ENCODE measurements at places on chromosomes 5 and 9.

- DNase-seq = no peak
These were observed 214.3 kb downstream of the TRIO start for GRCh38 chr5:14357441-14357840.

DNA sequence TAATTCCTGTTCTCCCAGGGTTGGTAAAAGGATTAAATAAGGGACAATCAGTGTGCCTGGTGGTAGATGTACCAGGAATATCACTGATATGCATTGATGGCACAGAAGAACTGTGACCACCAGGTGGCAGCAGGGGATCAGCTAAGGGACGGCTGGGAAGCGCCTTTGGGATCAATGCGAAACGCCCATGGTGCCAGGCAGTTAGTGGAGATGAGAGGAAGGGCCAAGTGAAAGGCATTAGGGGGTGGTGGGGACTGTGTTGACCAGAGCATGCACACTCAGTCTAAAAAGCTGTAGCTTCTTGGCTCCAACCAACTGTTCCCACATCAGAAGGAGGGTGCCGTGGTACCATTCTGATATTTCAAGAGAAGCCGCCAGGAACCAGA lies 55.6 kb downstream of the ARHGEF37 start:
- DNase-seq = peak; percentile 34

GRCh38 chr5:52863715-52864290 lies 76.1 kb downstream of the ITGA1 start:
- DNase-seq = no peak

DNA sequence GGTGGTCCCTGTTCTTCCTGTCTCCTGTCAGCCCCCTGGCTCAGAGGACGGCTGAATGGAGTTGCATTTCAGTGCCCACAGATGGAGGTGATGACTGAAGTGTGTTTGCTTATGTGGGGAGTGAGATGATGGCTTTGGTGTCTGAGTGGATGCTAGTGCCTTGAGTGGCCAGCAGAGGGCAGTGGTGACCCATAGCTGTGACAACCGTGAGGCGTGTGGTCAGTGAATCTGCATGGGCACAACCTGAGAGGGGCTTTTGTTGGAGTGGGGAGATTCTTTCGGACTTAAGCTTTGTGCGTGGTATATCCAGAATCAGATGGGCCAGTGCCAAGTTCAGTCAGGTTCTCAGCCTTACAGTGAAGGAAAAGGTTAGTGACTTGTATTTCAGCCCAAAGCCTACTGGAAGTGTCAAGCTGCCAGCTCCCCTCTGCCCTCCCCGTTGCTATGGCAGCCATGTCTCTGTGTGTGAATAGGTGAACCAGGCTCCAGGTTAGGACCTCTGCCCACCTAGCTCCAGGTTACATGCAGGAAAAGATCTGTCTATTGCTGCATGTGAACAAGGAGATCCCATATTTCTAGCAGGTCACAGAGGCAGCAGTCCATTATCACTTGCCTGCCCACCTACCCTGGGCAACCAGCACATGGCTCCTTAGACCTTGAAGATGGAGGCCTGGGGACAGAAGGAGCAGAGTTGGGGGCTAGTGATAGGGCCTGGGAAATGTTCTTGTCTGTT lies 14.7 kb upstream of the CXXC5 start:
- DNase-seq = peak; percentile 64

DNA sequence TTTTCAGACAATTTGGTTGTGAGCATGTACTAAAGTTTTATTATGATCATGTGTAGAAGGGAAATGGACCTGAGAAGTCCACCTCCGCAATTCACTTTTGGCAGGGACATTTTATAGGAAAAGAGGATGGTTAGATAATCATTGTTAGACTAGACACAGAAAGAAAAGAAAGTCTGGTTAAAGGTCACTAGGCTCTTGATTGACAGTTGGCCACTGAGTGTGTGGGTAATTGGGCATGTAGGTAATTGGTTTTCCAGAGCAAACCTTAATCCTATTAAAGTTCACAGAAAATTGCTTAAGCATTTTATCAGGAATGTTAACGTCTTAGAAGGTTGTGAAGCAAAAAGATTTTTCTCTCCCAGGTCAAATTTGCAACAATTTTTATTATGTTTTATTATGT lies 158.5 kb upstream of the CLINT1 start:
- DNase-seq = no peak

- no peak for DNase-seq
These were observed 63.8 kb downstream of the ANGPTL2 start for GRCh38 chr9:127058645-127059021.

DNA sequence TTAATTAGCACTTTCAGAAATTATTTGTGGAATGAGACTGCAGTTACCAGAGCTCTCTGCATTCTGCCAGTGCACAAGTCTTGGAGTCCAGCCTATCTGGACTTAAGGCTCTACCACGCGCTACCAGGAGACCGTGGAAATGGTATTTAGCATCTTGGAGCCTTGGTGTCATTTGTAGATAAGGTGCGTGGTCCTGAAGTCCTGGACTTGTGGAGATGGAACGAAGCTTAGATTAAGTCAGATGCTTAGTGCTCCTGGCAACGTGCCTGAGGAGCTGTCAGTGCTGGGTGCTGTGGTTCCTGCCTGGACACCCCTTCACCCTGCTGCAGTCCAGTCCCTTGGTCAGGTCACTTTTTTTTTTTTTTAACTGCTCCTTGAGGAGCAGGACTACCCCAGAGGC lies 59.7 kb downstream of the RCL1 start:
- no peak for DNase-seq

- no peak for DNase-seq
These were observed 1.3 kb downstream of the MIGA2 start for GRCh38 chr9:129037767-129038098.

DNA sequence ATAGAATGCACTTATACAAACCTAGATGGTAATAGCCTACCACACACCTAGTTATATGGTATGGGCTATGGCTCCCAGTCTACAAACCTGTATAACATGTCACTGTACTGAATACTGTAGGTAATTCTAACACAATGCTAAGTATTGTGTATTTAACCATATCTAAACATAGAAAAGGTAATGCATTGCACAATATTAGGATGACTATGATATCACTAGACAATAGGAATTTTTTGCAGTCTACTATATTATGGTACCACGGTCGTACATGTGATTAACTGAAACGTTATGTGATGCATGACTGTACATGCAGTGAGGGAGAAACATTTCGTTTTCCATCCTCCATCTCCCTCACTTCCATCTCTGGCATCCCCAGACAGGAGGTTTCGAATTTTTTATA lies 130.5 kb downstream of the ELAVL2 start:
- no peak for DNase-seq

DNA sequence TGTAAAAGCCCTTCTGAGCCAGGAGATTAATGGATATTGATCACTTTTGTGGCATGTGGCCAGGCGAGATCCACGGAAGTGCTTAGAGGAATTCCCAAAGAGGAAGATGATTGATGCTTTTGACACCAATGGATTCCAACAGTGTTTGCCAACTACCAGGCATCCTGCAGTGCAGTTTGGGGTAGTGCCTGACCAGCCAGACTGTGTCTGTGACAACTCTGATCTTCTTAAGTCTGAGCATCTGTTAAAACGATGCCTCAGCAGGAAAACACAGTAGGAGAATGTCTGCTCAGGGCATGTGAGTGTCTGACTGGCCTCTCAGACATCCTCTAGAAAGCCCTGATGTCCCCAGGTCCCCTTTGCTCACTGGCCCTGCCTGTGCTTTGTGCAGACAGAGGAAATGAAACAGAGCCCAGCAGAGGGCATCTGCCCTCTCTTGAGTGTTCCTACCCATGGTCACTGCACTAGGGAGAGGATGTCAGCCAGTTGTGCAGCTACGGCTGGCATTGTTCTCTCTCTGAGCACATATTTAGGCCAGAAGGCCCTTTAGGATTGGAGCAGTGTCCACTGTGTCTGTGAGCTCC lies 57.0 kb downstream of the TRPC7 start:
- DNase-seq = no peak

DNA sequence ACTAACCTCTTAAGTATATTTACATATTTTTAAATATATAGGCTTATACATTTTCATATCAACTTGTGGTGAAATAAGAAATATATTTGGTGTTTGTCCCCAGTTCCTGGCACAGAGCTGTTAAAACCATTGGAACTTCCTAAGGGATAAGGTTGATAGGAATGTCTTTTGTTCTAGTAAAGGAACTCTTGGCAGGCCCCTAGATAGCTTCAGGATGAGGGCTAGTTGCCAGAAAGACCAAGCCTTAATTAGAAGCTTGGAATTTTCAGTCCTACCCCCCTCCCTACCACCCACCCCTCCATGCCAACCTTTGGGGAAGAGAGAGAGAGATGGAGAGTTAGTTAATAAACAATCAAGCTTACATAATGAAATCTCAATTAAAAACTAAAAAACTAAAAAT lies 638.6 kb upstream of the ACO1 start:
- DNase-seq = no peak

GRCh38 chr5:54476682-54477081 lies 21.2 kb downstream of the HSPB3 start:
- DNase-seq = no peak

- no peak for DNase-seq
These were observed 5.2 kb downstream of the VAV2 start for GRCh38 chr9:133986774-133987445.

- DNase-seq = no peak
These were observed 456.1 kb downstream of the PSAT1 start for GRCh38 chr9:78753039-78753438.

- DNase-seq = no peak
These were observed 30.6 kb downstream of the RORB start for GRCh38 chr9:74527718-74528117.

GRCh38 chr9:93501406-93501805 lies 48.0 kb upstream of the FAM120AOS start:
- peak; percentile 16 for DNase-seq

- no peak for DNase-seq
These were observed 123.0 kb upstream of the MTAP start for GRCh38 chr9:21679432-21679831.

Data from Jurkat, Clone E6-1 (cell line).